Globus pallidus (tissue), 1 donor: ENCODE measurements at places on chromosomes 7 and 10.

GRCh38 chr10:58241346-58241745 lies 26.3 kb downstream of the IPMK start:
- no peak for DNase-seq

DNA sequence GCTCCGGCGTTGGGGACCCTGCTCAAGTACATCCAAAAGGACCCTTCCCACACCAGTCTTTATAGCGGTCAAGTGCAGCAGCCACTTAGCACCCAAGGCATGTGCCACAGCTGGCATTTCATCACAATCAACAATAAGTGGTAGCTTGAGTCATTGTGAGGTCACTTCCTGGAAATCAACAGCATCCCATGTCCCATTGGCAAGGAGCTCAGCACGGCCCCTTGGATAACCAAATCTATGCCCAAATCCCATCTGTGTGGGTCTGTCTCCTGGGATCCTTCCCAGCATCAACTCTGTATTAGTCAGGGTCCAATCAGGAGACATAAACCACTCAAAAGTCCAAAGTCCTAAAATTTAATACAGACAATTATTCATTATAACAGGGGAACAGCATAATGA lies 27.1 kb downstream of the MDH2 start:
- DNase-seq = no peak

DNA sequence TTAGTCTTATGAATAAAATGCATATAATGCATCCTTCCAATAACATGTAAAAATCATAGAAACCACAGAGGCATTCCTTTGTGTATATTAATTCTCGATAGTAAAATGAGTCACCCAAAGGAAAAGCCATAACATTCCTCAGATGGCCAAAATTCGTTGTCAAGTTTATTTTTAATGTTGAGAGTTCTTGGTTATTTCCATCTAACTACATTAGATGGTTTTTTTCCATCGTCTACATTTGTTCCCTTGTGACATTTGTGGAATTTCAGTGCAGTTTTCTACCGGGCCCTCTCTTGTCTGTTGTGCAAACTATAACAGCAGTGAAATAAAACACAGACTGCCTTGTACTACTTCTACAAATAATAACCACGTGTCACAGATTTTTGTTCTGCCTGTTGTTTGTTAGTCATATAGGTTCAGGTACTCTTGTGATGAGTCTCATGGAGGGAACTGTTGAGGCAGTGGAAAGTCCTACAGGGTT lies 54.7 kb upstream of the CCAR1 start:
- no peak for DNase-seq

DNA sequence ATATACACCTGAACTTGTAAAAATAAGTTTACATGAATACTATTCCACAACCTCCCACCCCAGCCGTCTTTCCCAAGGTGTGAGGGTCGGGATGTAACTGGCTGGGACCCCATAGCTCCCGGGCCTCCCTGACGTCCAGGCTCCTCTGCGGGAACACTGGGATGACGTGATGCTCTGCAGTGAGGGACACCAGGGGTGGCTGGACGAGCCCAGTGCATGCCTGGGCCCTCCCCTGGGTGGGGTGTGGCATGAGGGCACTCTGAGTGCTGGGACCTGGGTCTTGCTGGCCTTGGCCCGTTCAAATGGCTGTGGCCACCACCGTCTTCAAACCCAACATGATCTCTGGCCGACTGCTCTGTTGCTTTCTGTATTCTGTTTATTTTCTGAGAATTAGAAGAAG lies 182.4 kb downstream of the DNAJB6 start:
- no peak for DNase-seq

GRCh38 chr10:132984801-132985545 lies 42.6 kb upstream of the CFAP46 start:
- DNase-seq = no peak

DNA sequence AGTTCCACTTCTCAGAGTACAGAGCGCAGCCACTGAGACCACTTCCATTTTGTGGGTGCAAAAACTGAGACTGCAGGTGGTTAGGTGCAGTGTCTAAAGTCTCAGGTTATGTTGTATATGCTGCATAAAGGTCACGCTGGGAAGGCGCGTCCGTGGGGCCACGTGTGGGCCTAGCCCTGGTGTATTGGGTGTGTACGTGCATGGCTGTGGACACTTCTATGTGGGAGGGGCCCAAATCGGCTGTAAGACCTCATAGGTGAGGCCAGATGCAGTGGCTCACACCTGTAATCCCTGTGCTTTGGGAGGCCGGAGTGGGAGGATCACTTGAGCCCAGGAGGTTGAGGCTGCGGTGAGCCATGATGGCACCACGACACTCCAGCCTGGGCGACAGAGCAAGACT lies 37.7 kb downstream of the GRID2IP start:
- DNase-seq = no peak

GRCh38 chr7:73770002-73770859 lies at the start of gene CLDN3:
CLDN3 (minus strand) TSS chr7:73770270; CDS start chr7:73770049, 221 bp downstream.
- no peak for DNase-seq

GRCh38 chr10:20265146-20265545 lies 448.9 kb downstream of the PLXDC2 start:
- no peak for DNase-seq

DNA sequence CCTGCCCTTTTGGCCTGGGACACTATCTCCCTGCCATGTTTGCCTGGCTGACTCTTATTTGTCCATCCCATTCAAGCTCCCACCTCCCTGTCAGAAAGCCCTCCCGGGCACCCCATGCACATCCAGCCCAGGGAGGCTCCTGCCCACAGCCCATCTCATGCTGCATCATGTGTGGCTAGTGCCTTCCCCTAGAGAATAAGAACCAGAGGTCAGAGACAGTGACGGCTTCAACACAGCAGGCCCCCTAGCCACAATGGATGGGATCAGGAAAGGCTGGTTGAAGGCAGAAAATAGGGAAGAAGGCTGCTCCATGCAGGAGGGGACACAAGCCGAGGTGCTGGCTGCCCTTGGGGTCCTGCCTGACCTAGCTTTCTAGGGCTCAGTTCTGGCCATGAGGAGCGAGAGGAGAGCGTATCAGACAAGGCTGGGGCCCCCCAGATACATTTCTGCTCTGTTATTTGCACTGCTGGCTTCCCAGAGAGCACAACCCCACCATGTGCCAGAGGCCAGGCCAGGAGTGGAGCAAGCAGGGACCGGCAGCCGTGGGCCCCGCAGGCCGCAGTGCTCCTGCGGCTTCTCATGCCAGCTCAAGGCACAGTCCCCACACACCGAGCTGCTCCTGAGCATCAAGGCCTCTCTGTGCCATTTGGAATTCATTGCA lies 161.1 kb upstream of the ZMIZ1 start:
- no peak for DNase-seq
